SJCRH30 (cell line): ENCODE measurements at places on chromosomes 3 and 15. TPM values are rescaled to one million over a fixed set of nuclear protein-coding genes. Genes with fewer than 3 reads are reported as not detected.
A peak's percentile ranks its signal among the peaks of the same experiment; 100 is the strongest.

DNA sequence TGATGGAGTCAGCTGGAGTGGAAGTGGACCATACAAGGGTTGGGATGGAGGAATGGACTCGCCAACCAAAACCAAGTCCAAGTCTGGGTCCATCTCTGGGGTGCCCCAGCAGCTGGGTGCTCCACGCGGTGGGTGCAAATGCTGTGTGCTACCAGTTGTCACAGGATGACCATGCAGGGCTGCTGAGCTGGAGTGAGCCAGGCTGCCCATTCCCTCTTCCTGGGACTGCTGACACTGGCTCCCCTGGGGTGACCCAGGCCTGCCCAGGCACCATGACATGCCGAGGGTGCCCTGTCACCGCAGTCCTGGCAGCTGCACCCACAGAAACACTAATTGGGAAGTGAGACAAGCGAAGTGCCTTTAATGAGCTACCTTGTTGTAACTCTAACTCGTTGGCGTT, 140.2 kb downstream of the TPRA1 start:
- H3K27me3 ChIP-seq, result peaks cover 23% of the 10 kb centered on the region
- no peaks in the 10 kb centered on the region for H3K4me1 ChIP-seq
- no peak overlapping the region for H3K4me3 ChIP-seq
- H3K36me3 ChIP-seq, result no peaks in the 10 kb centered on the region
- no peak for DNase-seq

DNA sequence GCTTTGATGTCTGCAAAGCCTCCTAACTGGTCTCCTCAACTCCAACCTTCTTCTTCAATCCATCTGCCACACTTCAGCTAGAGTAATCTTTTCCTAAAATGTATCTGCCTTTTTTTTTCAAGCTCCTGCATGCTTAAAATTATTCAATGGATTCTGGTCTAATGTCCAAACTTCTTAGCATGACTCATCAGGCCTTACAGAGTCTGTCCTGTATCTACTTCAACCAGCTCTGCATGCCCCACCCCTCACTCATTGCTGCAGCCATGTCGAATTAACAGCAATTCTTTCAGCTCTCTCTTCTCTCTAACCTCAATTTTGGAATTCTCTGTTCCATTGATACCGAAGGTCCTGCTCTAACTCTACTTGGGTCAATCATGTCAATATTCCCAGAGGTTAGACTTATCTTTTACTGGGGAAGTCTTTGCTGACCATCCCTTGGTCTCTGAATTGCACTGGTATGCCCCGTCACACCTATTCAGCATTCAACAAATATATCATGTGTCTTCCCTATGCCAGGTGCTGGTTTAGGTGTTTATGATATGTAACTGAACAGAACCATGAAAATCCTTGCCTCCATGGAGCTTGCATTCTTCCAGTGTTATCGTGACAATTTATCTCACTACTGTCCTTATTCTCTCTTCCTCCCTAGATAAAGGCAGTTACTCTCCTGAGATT, 88.5 kb upstream of the NANOGP8 start:
- H3K27me3 ChIP-seq, result 0 out of 2 replicates have a peak, but pooled peaks cover 5% of the 10 kb centered on the region
- no peak for DNase-seq
- no peak overlapping the region for H3K27ac ChIP-seq
- H3K36me3 ChIP-seq, result no peaks in the 10 kb centered on the region
- no peak overlapping the region for H3K4me3 ChIP-seq

DNA sequence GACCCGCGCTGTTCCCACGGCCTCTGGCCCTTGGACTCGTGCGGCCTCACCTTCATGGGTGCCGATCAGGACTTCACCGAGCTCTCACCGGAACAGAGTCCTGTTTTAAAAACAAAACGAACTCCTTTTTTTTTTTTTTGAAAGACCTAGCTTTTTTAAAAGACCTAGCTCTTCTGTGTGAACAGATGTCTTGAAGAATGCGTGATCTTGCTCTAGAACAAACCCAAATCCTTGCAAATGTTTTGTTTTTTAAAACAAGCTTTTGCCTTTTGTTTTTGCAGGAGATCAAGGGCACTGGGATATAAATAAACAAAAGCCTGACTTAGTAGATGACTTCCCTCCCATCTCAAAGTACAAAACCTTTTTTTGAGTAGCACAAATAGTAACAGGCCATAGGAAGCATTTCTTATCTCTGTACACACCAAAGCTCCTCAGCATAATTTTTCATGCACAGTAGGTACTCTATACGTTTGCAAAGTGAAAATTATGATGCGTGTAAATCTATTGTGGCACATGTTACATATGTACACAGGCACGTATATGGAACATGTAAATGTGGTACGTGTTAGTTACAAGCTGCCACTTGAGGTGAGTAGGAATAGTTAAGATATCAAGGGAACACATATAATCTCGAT, 1.1 kb upstream of the MSL2 start:
- H3K4me1 ChIP-seq, result no peaks in the 10 kb centered on the region
- no peaks in the 10 kb centered on the region for H3K27me3 ChIP-seq
- H3K36me3 ChIP-seq, result no peaks in the 10 kb centered on the region
- H3K4me3 ChIP-seq, result peak overlapping the region; percentile 95
- peak overlapping the region; percentile 97 for H3K27ac ChIP-seq

- no peaks in the 10 kb centered on the region for H3K4me1 ChIP-seq
- H3K27me3 ChIP-seq, result no peaks in the 10 kb centered on the region
- H3K27ac ChIP-seq, result no peak overlapping the region
- no peak overlapping the region for H3K4me3 ChIP-seq
- DNase-seq, result no peak
These were observed 276.3 kb downstream of the RBMS3 start for GRCh38 chr3:29557186-29557585.

- H3K27ac ChIP-seq, result no peak overlapping the region
- H3K4me1 ChIP-seq, result no peaks in the 10 kb centered on the region
- no peaks in the 10 kb centered on the region for H3K36me3 ChIP-seq
- no peaks in the 10 kb centered on the region for H3K27me3 ChIP-seq
- DNase-seq, result no peak
These were observed 343.0 kb upstream of the ARL6 start for GRCh38 chr3:97421565-97421964.

GRCh38 chr3:172903642-172904320, 153.3 kb downstream of the ECT2 start:
- H3K27me3 ChIP-seq, result no peaks in the 10 kb centered on the region
- no peaks in the 10 kb centered on the region for H3K4me1 ChIP-seq
- H3K27ac ChIP-seq, result no peak overlapping the region
- H3K4me3 ChIP-seq, result no peak overlapping the region

GRCh38 chr15:62802612-62803011, 239.9 kb upstream of the TPM1 start:
- H3K27me3 ChIP-seq, result no peaks in the 10 kb centered on the region
- H3K4me3 ChIP-seq, result no peak overlapping the region
- H3K27ac ChIP-seq, result no peak overlapping the region
- H3K4me1 ChIP-seq, result no peaks in the 10 kb centered on the region
- no peak for DNase-seq

The SLC27A2 gene
- total RNA-seq, result not detected in 2 replicates

The TMCO5A gene
- total RNA-seq, result not detected in 2 replicates

DNA sequence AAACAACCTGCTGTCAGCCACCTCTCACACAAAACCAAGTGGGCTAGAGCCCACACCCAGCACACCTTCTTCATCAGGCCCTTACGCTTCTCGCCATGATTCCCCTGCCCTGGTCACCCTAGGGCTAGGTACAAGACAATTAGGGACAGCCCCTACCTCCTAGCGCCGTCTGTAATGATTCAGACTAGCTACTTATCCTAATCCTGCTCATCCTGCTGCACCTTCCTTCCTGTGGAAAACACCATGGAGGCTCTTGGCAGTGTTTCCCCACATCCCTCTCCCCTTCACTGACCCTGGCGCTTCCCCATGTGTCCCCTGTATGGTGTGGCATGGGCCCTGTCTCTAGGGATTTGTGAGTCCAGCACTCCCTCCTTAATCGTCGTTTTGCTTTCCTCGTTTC, 39.6 kb upstream of the ICE2 start:
- no peak overlapping the region for H3K27ac ChIP-seq
- no peak for DNase-seq
- H3K4me1 ChIP-seq, result peaks cover 9% of the 10 kb centered on the region

The RHOA gene
- 321 and 323 TPM in 2 replicates for total RNA-seq

The JAGN1 gene
- 40.3 and 41.0 TPM in 2 replicates for total RNA-seq

GRCh38 chr3:29335438-29335837, 54.6 kb downstream of the RBMS3 start:
- no peaks in the 10 kb centered on the region for H3K27me3 ChIP-seq
- peak overlapping the region; percentile 45 for H3K4me3 ChIP-seq
- peak overlapping the region; percentile 75 for H3K27ac ChIP-seq
- peak; percentile 89 for DNase-seq
- H3K4me1 ChIP-seq, result peaks cover 18% of the 10 kb centered on the region

- H3K27me3 ChIP-seq, result no peaks in the 10 kb centered on the region
- DNase-seq, result no peak
- no peak overlapping the region for H3K27ac ChIP-seq
- H3K4me1 ChIP-seq, result peaks cover 4% of the 10 kb centered on the region; the same call in 1 of the 2 replicates
These were observed 34.9 kb upstream of the CLK3 start for GRCh38 chr15:74580538-74581350.

GRCh38 chr15:29044503-29044901, 158.7 kb downstream of the APBA2 start:
- no peak for DNase-seq
- no peaks in the 10 kb centered on the region for H3K36me3 ChIP-seq
- peaks cover 3% of the 10 kb centered on the region; the same call in 1 of the 2 replicates for H3K4me1 ChIP-seq
- H3K27ac ChIP-seq, result no peak overlapping the region
- H3K27me3 ChIP-seq, result no peaks in the 10 kb centered on the region

The NR1I2 gene
- total RNA-seq, result not detected in 2 replicates

DNA sequence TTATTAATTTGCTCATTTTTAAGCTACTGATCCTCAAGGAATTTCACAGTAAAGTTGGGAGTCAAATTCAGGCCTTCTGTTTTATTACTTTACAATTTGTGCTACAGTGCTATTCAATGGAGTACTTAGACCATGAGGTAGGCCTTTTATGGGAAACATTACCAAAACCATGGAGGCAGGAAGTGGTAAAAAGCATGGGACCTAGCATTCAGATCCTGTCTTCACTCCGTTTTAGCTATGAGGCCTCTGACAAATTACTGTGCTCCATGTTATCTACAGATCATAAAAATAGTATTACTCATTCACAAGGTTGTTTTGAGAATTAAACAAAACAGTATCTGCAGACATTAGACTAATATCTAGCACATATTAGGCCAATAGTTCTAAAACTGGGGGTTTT, 140.6 kb upstream of the SLITRK3 start:
- no peaks in the 10 kb centered on the region for H3K36me3 ChIP-seq
- H3K27me3 ChIP-seq, result no peaks in the 10 kb centered on the region
- no peak for DNase-seq
- no peak overlapping the region for H3K27ac ChIP-seq
- no peaks in the 10 kb centered on the region for H3K4me1 ChIP-seq

The TNNC1 gene
- 8.5 and 10.5 TPM in 2 replicates for total RNA-seq

The ANKRD63 gene
- 0.12 and 0.35 TPM in 2 replicates for total RNA-seq

DNA sequence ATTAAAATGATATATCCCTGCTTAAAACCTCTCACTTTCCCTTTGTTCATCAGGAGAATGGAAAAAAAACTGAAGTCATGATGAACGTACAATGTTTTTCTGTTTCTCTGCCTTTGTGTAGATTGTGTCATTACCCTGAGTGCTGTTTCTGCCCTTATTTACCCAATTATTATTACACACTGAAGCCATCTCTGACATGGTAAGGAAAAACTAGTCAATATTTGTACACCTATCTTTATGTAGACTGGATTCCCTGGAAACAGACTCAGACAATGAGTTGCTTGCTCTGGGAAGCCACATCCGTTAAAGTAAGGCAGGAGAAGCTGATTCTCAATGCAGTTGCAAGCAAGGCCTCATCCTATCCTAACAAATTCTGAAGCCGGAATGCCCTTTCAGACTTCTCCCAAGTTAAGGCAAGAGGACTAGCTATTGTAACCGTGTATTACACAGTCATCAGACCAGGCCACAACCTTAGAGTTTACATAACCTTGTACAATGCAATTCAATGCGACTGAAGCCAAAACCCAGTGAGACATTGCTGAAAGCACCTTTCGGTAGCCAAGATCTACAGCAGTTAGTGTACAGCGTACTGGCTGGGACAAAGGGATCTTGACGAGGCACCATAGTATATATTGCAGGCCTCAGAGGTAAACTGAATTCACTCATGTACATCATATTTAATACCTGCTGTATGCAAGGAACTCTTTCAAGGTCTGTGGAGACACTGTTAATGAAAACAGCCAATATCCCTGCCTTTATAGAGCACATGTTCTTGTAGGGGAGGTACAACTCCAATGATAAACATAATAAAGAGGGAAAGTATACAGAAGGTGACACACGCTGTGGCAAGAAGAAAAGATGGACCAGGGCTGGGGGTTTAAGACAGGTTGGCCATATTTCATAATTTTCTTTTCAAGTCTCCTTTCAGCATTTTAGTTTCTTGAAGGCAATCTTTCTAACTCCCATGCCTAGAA, 1040.8 kb upstream of the SEMA6D start:
- no peaks in the 10 kb centered on the region for H3K27me3 ChIP-seq
- no peak overlapping the region for H3K27ac ChIP-seq
- DNase-seq, result no peak
- no peaks in the 10 kb centered on the region for H3K4me1 ChIP-seq

DNA sequence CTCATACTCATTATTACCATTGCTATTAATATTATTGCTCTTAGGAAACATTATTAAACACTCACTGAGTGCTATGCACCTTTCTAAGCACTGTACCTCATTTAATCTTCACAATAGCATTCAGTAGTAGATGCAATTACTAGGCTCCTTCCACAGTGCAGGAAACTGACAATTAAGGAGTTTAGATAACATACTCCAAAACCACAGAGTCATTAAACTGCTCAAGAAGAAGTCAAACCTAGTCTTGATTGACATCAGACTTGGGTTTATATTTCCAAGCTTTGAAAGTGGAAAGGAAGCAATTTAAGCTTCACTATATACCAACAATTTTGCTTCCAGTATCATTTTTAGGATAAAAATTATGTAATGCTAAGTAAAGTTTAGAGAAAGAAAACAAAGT, 490.1 kb upstream of the ARRDC4 start:
- H3K36me3 ChIP-seq, result no peaks in the 10 kb centered on the region
- no peak overlapping the region for H3K4me3 ChIP-seq
- DNase-seq, result no peak
- no peaks in the 10 kb centered on the region for H3K27me3 ChIP-seq
- no peaks in the 10 kb centered on the region for H3K4me1 ChIP-seq

The NEO1 gene
- total RNA-seq, result 13.9 and 15.1 TPM in 2 replicates

The DUOX1 gene
- total RNA-seq, result not detected in 2 replicates

- no peak overlapping the region for H3K27ac ChIP-seq
- no peaks in the 10 kb centered on the region for H3K36me3 ChIP-seq
- H3K4me3 ChIP-seq, result no peak overlapping the region
- no peaks in the 10 kb centered on the region for H3K4me1 ChIP-seq
- H3K27me3 ChIP-seq, result no peaks in the 10 kb centered on the region
- no peak for DNase-seq
These were observed 134.6 kb downstream of the LRRC28 start for GRCh38 chr15:99385865-99386264.

GRCh38 chr3:108035751-108036150, 55.1 kb downstream of the CD47 start:
- no peaks in the 10 kb centered on the region for H3K27me3 ChIP-seq
- no peak overlapping the region for H3K27ac ChIP-seq
- DNase-seq, result no peak

GRCh38 chr15:70250208-70251201, 152.8 kb upstream of the TLE3 start:
- H3K27ac ChIP-seq, result no peak overlapping the region
- H3K4me1 ChIP-seq, result no peaks in the 10 kb centered on the region
- H3K4me3 ChIP-seq, result no peak overlapping the region
- no peaks in the 10 kb centered on the region for H3K36me3 ChIP-seq
- H3K27me3 ChIP-seq, result peaks cover 3% of the 10 kb centered on the region; the same call in 1 of the 2 replicates

- H3K4me1 ChIP-seq, result no peaks in the 10 kb centered on the region
- no peak overlapping the region for H3K4me3 ChIP-seq
- H3K27me3 ChIP-seq, result no peaks in the 10 kb centered on the region
- no peak overlapping the region for H3K27ac ChIP-seq
These were observed 53.1 kb upstream of the ARNT2 start for GRCh38 chr15:80350941-80351610.

The ST3GAL6 gene
- 17.1 and 17.6 TPM in 2 replicates for total RNA-seq
